ENCODE measurements at places on chromosomes 6 and 20.

- DNase-seq: no peak
Observed at GRCh38 chr6:143536866-143537691, 25.6 kb upstream of the FUCA2 start.

DNA sequence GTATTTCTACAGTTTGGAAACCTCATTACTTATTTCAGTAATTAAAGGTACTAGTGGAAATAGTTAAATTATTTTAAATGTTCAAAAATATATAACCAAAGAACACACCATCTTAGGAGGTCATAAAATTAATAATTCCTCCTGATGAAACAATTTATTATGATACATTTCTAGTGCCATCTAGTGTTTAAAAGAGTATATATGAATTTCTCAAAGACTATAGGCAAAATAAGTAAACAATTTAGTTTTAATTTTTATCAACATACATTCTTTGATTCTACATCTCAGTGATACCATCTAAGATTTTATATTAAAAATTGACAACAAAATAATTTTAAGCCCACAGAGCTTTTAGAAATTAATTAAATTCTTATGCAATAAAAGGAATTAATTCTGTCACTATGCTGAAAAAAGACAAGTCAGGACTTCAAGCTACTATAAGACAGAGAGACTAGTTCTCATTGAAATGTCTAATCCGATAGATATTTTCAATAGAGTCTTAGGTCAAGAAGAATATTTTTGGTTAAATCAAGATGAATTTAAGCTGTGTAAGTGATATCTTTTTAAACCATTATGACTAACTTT lies 107.8 kb upstream of the RNF217 start:
- no peak for DNase-seq

GRCh38 chr6:138724015-138724414 lies 49.6 kb upstream of the CCDC28A start:
- no peak for DNase-seq

- DNase-seq: no peak
Observed at GRCh38 chr6:33417128-33417902, 592 bp downstream of the CUTA start.

- no peak for DNase-seq
Observed at GRCh38 chr6:159398633-159399032, 229.4 kb downstream of the FNDC1 start.

DNA sequence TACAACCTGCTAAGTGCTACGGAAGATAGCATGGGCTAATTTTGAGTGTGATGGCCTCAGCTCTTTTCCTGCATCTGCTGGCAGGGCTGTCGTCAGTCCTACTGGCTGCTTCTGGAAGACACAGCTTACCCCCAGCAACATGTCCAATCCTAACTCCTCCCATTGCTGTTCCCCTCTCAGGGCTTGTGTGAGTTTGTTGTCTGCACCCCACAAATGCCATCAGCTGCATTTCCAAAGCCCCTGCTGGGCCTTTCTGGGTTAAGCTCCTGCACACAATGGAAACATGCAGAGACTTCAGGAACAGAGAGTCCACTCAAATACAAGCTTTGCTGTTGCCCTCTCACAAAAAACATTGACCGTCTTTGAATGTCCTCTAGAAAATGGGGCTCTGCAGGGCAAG lies 84.7 kb downstream of the RNF182 start:
- no peak for DNase-seq

GRCh38 chr20:41379551-41379950 lies 12.9 kb upstream of the EMILIN3 start:
- DNase-seq: no peak

DNA sequence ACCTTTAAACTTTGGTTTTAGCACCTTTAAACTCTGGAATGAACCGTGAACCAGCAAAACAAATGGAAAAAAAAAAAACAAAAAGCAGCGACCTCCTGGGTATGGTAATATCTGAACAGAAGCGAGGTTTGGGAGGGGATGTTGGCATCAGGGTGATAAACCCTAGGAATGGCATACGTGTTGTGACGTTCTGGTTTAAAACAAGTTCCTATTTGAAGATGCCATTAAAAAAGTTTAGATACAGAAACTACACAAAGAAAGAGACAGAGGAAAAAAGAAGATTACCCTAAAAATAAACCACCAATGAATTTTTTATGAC lies 60.4 kb downstream of the ATXN1 start:
- no peak for DNase-seq

GRCh38 chr6:123677897-123678296 lies 41.1 kb upstream of the TRDN start:
- DNase-seq: no peak

DNA sequence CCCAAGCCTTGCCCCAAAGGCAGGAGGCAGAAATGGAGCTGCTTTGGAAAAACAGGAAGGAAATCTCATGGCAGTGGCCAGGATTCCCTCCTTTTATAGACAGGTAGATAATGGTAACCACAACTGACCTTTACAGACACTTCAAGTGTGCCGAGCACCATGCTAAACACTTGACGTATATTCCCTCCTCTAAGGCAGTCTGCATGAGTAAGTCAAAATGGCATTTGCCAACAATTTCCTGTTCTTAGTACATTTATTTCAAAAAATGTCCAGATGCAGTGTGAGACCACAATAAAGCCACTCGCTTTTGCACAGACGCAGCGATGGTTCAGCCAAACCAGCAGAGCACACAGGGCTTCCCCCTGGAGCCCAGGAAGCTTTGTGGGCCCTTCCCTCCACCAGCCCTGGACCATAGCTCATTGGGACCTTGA lies 16.5 kb upstream of the GPR6 start:
- no peak for DNase-seq

- DNase-seq: no peak
Observed at GRCh38 chr20:23652926-23653325, 15.2 kb upstream of the CST3 start.

GRCh38 chr6:136751991-136752390 lies 40.3 kb downstream of the MAP3K5 start:
- no peak for DNase-seq

DNA sequence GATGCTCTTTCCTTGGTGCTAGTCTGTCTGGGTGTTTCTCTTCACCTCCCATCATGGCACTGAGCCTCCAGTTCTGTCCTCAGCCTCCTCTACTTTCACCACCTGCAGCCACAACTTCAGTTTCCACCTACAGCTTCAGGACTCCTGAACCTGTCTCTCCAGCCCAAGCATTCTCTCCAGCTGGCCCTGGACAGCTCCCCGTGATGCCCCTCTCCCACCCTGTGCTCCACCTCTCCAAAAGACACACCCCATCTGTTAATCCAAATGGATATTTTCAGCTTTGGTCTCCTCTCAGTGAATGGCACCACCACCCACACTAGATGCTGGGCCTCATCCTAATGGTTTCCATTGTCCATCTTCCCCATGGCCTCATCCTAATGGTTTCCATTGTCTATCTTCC lies 79.5 kb upstream of the NEDD9 start:
- no peak for DNase-seq

GRCh38 chr6:41966214-41966920 lies 24.8 kb upstream of the CCND3 start:
- DNase-seq: no peak

DNA sequence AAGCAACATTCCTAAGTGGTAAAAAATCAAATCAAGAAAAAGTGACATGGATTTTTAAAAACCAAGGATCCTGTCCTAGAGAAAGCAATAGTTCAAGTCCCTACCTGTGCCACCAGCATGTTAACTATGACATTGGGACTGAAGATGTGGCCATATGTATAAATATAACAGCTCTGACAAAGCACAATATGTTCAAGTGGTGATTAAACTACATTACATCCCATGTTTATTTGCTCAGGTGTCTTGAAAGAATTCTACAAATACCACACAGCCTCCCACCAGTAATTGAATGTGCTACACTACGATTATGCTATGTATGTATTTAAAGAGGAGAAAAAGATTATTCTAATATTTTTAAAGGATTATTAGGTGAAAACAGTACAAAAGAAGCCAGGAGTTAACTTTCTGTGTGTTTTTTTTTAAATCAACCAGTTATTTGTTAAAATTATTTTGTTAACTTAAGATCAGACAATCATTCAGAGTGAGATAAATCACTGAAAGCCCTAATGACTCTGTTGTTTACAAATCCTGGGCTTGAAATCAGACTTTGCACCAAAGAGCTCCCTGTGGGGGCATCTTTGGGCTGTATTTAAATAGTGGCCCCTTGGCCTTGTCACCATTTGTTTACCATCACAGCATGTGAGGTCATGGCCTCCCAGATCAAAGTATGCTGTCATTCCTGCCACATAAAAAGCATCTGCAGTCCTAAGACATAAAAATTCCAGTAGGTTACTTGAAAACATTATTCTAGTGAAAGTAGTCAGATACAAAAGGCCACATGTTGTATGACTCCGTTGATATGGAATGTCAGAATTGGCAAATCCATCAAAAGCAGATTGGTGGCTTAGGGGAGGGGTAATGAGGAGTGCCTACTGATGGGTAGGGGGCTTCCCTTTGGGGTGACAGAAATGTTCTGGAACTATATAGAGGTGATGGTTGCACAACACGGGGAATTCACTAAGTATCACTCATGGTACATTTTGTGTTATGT lies 17.1 kb downstream of the TTLL2 start:
- DNase-seq: no peak

DNA sequence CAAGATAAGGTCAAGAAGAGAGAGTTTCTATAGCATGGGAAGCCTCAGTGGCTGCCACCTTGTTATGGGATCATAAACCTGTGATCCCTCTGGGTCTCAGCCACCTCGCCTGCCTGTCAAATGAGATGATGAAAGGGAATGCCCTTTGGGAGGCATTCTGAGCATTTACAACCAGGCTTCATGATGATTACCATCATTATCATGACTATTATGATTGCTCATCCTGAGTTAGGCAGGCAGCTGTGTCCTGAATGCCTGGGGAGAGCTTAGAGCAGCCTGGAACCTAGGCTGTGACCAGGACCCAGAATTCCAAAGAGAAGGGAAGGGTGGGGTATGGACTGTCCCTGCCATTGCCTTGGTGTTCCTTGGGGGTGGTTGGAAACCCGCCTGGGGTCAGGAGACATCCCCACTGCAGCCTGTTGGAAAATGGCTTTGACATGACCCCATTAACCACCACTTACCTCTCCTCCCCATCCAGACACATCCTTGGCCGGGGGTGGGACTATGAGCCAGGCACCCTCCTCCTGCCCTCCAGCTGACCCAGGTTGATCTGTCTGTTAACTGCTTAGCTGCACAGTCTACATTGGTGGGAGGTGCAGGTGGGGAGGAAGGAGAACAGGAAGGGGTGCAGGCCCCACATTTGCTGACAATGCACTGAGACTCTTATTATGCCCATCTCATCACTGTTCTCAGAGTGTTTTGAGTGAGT lies 51.9 kb downstream of the LRFN2 start:
- no peak for DNase-seq

GRCh38 chr20:35499271-35499670 lies 30.2 kb downstream of the C20orf173 start:
- DNase-seq: no peak

GRCh38 chr20:46222521-46223007 lies 85.7 kb downstream of the CDH22 start:
- DNase-seq: no peak

DNA sequence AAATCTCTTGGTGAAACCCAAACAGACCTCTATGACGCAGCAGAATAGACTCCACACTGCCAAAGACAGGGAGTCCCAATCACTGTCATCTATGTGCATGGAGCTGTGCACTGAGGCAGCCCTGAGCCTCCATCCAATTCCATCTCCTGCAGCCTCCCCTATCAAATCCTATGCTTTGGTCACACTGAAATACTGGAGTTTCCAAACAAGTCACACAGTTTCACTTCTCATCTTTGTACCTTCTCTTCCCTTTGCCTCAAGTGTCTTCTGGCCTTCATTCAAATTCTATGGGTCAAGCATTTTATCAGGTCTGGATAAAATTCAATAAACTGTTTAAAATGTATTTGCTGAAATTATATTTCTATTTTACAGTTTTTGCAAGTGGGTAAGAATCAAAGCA lies 38.5 kb downstream of the FBXL4 start:
- DNase-seq: no peak

GRCh38 chr6:70651326-70651905 lies 16.3 kb upstream of the SMAP1 start:
- no peak for DNase-seq

DNA sequence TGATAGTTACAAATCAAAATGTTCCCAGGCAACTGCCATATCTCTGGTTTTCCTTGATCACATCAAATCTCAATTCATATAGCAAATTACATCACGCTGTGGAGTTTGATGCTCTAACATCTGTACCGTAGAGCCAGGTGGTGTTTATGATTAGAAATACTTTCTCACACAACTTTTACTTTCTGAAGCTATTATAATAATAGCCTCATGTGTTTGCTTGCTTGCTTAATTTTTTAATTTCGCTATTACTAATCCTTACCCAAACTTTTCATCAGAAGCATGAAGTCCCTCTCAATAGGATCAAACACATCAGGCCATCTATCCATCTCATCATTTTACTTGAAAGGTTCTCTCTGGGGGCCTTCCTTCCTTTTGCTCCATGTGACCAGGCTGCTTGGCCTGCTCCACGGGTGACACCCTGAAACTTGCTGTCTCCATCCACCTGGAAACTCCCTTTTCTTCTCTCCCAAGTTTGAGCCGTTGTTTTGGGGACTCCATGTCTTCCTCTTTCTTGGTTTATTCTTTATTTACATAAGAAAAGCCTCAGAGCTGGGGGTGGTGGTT lies 75.4 kb downstream of the ADAT2 start:
- DNase-seq: no peak

DNA sequence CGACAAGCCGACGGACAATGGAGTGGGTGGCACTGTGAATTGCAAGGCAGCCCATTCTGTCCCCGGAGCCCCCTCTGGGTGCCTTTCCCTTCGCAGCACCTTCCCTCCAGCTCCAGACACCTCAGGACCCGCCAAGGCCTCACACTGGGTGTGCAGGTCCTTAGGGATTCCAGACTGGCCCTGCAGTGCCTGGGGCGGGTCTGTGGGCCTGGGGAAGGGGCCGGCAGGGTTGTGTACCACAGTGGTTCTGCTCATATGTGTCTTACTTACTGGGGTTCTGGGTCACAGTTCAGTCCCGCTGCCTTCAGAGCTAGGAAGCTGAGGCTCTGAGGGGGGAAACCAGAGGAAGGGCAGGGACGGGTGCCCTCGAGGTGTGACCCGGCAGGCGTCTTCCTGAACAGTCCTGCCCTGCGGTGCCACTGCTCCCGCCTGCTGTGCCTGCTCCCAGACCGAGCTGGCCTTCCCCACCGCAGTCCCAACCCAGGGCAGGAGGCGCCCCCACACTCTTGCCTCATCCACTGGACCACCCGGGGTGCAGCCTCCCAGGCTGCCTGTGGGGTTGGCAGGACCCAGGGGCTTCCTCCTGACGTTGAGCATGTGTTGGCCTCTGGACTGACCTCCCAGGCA lies 16.3 kb upstream of the SLCO4A1 start:
- no peak for DNase-seq

GRCh38 chr6:6703699-6704098 lies 115.2 kb downstream of the LY86 start:
- DNase-seq: no peak

GRCh38 chr6:10588562-10589428 lies 67.6 kb downstream of the GCNT2 start:
- DNase-seq: no peak

- no peak for DNase-seq
Observed at GRCh38 chr6:31040801-31041200, 30.5 kb downstream of the MUC22 start.
